BJ (cell line): ENCODE measurements at places on chromosomes 13 and 19.

GRCh38 chr13:79660361-79660760 lies 179.4 kb downstream of the NDFIP2 start:
- DNase-seq = no peak

DNA sequence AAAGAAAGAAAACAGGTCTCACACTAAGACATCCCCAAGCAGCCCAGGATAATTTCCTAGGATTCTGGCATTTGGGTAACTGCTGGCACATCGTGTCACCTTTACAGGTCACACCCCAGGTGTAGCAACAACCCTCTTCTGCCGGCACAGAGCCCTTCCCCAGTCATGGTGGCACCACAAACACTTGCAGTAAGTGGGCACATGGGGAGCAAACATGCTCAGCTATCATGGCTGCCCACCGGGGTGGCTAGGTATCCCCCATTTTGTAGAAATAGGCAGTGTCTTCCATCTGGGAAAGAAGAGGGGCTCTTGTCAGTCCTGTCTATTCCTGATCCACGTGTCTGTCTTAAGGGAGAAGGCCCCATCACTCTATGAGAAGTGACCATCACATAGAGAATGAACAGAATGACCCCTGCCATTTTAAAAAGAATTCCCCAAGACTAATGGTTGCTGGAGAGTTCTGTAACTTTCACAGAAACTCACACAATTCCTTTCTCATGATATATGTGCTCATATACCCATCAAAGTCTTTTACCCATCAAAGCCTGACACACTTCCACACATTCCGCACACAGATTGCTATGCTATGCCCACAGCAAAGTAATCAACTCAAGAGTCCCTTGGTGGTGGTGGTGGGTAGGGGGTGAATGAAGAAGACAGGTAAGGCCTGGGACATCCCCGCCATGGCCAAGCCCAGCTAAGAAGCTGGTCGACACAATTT lies 33.3 kb downstream of the BRD4 start:
- DNase-seq = no peak

- no peak for DNase-seq
Measured at GRCh38 chr19:40466985-40467734, at the start of gene SPTBN4. SPTBN4 (plus strand) TSS chr19:40467001; CDS start chr19:40472622, 5,621 bp downstream.

GRCh38 chr19:38290631-38291147 lies 13.4 kb upstream of the C19orf33 start:
- DNase-seq = peak; percentile 87

- DNase-seq = no peak
Measured at GRCh38 chr13:25731536-25731935, 320.3 kb downstream of the SHISA2 start.

GRCh38 chr19:17902701-17903100 lies 30.1 kb upstream of the CCDC124 start:
- peak; percentile 12 for DNase-seq
